Activated CD4-positive, alpha-beta T cell treated with anti-CD3 and anti-CD28 coated beads, Interleukin-2, amount 50 U/mL, for 48 hours (primary cell): ENCODE measurements at places on chromosomes 1 and 21.

DNA sequence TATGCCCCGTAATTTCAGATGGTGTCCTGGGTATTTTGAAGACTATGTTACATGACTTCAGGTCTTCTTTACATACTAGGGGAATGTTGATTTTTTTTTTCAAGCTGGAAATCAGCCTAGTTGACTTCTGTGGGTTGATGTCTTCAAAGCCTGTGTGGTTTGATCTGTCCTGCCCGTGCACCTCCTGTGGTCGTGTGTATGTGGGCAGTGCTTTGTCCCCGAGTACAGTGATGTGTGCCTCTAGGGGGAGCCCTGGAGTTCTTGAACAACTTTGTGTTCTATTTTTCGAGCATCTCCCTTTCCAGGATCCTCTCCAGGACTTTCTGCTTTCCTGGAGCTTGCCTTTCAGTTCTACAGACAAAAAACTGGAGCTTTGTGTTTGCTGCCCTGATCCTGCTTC is 28.9 kb downstream of the OBSCN start:
- DNase-seq, result peak; percentile 39

- no peak for DNase-seq
These were observed 110.2 kb downstream of the EIF4G3 start for GRCh38 chr1:21066356-21067012.

- DNase-seq, result no peak
These were observed 20.0 kb upstream of the ALDH4A1 start for GRCh38 chr1:18922319-18922726.

- no peak for DNase-seq
These were observed 105.9 kb downstream of the GPATCH2 start for GRCh38 chr1:217524787-217525520.

GRCh38 chr1:202010180-202011015 is at the start of gene ELF3:
ELF3 (plus strand) TSS chr1:202010587; CDS start chr1:202011137, 550 bp downstream.
- DNase-seq, result no peak

DNA sequence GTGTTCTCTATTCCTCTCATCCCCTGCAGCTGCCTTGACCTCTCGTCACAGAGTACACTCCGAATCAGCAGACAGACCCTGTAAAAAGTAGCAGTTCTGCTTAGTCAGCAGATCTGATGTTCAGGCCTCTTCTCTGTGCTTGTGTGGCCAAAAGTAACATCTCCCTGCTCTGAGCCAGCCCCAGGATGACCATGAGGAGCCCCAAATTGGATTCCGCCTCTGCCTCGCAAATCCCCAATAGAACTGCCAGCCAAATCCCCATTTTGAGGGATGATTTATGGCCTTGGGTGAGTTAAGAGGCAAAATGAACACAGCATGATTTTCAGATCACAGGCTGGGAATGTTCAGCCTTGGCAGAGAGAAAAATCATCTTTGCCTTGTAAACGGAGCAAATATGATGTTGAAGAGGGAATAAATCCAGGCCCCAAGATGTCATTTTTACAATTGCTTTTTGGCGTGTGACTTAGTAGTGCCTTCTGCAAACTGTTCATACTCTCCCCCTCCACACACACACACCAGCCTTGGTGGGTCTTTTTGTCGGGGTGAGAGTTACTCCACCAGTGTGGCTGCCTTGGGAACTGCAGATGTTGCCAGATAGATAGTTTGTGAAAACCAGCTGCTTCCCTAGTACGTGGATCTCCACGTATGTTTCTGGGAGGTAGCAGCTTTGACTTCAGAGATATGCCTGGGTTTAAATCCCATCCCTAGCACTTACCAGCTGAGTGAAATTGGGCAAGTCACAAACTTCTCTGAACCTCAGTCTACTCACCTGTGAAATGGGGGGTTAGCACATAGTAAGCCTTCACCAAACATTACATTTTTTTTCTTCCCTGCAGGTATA is 77.8 kb downstream of the MAN1C1 start:
- DNase-seq, result no peak

DNA sequence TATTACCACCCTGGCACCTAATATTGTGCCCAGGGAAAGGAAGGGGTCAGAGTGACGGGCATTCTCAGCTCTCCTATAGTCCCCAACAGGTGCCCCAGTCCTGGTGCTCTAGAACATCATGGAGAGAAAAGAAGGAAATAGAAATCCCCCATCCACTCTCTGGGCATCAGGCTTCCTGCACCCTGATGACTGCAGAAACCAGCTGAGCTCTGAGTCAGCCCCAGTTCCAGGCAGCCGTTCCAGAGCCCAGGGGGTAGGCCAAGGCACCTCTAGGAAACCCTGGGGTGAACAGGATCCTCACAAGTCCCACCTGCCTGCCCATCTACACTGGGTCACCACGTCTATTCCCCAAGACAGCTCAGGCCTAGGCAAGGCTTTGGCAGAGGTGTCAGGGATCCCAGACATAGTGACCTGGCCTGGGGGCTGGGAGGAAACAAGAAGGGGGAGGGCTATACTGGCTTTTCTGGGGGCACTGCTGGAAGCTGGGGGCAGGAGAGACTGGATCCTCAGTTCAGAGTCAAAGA is 709 bp downstream of the NECTIN4 start:
- no peak for DNase-seq

DNA sequence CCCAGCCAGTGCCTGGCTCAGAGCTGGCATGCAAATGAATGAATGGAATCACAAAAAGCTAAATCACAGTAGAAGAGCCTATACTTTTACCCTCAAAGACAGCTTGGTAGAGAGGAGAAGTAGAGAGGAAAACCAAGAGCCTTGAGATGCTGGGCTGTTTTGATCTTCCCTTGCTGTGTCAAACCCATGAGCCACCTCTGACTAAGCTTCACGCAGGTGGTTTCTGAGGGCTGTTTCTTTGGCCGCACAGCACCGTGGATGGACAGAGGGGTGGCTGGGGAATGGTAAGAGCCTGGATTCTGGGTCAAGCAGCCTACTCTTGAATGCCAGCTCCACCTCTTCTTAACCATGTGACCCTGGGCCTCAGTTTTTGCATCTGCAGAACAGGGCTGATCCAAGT is 18.6 kb downstream of the ABCG1 start:
- DNase-seq, result peak; percentile 34

- DNase-seq, result no peak
These were observed 150.3 kb downstream of the IFI44 start for GRCh38 chr1:78799926-78800325.

DNA sequence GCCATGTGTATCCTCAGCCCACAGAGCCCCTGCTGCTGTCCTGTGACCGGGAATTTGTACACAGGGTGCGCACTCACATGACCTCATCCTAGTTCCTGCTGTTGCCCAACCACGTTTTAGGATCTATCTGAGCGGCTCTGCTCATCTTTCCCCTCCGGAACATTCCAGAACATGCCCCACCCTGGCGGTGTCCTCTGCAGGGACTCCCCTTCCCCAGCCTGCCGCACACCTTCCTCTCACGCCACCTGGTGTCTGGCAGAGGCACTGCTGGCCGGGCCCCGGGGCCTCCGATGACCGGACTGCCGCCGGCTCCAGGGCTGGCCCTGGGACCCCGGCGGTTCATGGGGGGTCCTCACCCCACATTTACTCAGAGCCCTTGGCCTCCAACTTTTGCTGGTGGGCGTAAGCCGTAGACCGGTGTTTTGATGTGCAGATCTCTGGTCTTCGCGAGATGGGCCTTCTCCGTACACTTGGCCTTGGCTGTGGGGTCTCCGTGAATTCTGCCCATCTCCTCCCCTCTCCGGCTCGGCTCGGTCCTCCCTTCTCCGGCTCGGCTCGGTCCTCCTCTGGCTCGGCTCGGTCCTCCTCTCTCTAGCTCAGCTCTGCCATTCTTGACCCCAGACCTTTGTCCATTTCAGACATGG is 29.5 kb downstream of the ARHGEF16 start:
- DNase-seq, result peak; percentile 50

DNA sequence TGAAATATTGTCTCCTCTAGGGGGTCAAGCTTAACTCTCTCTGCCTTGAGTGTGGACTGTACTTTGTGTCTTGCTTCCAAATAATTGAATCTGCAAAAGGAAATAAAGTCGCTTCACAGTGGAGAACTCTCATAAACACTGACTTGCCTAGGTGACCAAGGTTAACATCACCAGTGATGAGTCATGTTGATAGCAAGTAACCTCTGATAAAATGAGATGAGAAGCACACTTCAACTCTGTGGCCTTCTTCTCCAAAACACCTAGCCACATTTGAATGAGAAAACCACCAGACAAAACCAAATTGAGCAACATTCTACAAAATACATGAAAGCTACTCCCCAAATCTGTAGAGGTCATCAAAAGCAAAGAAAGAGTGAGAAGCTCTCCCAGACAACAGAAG is 37.6 kb downstream of the PDE4B start:
- DNase-seq, result no peak

DNA sequence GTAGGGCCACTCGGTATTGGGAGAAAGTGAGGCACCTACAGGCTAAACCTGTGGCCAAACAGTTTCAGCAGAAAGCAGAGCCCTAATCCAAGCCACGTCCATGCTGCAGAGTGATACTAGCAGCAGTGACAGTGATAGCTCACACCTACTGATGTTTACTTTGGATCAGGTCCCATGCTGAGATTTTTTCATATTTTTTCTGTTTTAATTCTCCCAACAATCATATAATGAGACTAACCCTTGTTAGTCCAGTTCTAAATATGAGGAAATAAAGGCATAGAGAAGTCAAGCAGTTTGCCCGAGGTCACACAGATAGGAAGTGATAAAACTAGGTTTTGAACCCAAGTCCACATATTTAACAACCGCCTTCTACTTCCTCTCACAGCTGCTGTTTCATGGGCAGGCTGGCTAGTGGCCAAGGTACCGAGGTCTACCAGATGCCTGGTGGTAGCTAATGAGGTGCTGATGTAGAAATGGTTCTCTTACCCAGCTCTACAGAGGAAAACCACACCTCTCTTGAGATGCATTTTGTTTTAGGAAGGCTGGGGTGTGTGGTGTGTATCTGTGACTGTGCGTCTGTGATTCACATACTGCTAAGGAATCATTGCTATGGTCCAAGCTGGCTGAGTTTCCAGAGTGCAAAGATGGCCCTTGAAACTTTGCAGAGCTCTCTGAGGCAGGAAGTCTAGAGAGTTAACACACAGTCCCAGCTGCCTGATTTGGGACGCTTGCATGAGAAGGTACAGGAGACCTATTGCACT is 80.3 kb upstream of the ARTN start:
- no peak for DNase-seq
